WERI-Rb-1 (cell line): ENCODE measurements at places on chromosomes 16 and 17.

- no peak for DNase-seq
These were observed 1.8 kb downstream of the TMIGD1 start for GRCh38 chr17:30332057-30332542.

DNA sequence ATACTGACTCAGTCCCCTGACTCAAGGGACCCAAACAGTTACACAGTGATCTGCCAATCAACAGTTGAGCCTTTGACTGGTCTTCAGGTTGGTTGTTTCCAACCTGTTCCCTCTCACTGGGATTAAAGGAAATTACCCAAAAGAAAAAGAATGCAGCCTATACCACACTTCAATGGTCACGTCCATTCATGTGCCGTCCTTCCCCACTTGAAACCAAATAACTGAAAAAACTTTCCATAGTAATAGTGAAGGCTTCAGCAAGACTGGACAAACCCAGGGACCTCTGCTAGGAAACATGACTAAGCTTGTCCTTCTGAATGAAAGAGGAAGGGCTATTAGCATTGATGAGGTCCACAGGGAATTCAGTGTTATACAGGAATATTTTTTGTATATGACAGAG is 30.6 kb downstream of the MRPS23 start:
- DNase-seq: no peak

- DNase-seq: no peak
These were observed 503 bp downstream of the DHX58 start for GRCh38 chr17:42111871-42112551.

GRCh38 chr16:66447491-66447890 is 20.4 kb downstream of the BEAN1 start:
- no peak for DNase-seq

DNA sequence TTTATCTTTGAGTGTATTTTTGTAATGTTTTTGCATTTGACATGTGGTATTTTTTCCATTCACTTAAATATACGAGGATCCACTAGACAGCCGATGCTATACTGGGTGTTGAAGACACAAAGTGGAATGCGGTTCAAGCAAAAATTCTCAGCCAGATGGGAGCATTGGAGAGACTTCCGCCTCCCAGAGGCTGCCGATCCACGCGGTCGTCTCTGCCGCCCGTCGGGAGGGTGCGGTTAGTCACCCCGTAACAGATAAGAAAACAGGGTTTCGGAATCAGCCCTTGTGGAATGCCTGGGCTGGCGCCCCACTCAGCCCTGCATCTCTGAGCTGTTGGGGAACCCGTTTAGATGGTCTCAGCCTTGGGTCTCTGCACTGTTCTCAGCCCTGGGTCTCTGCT is 7.3 kb downstream of the GSE1 start:
- DNase-seq: no peak

DNA sequence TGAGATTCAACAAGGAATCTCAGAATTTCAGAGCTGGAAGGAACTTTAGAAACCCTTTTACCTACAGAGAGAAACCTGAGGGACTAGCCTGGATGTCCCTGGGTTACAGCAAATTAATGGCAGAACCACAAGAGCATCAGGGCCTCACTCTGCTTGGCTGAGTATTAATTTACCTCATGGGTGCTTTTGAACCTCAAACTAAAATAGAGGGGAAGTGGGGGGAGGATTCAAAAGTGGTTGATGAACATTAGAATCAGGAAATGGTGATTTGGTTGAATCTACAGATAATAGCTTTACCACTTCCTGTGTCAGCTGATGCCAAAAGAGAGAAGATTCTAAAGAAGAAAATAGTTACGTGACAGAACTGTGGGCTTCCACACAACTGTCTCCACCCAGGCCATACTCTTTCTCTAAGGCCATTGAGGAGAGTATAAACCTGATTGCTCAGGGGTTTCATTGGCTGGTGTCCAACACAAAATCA is 11.3 kb upstream of the SKAP1 start:
- DNase-seq: no peak

DNA sequence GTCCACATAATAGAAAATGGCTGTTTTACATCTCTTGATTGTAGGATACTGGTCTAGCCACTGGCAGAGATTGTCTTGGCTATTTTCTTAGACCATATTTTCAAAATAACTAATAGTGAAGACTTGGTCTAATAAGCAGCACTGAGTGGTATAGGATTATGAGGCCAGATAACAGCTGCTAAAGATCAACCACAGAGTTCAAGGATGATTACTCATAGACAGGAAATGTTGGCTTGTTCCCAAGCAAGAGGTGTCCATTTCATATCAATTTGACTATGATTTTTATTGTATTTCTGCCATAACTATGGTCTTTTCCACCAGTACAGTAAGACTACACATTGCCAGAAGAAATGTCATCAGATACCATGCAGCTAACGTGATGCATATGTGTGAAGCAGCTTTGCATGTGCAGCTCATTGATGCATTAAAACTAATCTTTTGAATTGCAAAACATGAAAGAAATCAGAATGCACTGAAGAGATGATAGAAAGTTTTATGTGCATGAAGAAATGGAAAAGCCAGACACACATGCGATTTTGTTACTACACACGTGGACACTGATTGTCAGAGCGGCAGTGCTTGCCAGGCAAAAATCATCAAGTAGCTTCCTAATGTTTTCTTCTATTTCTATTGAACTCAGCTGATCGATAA is 693.3 kb downstream of the CDH11 start:
- DNase-seq: no peak

- DNase-seq: no peak
These were observed 69.5 kb downstream of the VPS35L start for GRCh38 chr16:19625039-19625438.

GRCh38 chr17:7555320-7555948 is 3.1 kb upstream of the TNFSF13 start:
- no peak for DNase-seq
